ENCODE measurements at places on chromosomes 12 and 14.
A peak's percentile ranks its signal among the peaks of the same experiment; 100 is the strongest.

DNA sequence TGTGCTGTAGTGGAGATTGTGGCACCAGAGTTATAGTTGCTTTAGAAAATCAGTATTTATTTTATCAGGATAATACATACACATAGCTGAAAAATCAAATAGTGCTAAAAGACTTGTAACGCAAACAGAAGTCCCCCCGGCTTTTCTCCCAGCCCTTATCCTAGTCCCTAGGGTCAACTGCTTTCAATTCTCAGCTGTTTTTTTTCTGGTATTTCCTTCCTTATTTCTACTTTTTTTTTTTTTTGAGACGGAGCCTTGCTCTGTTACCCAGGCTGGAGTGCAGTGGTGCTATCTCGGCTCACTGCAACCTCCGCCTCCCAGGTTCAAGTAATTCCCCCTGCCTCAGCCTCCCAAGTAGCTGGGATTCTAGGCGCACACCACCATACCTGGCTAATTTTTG is 8.4 kb upstream of the CTDSP2 start:
- DNase-seq = no peak

DNA sequence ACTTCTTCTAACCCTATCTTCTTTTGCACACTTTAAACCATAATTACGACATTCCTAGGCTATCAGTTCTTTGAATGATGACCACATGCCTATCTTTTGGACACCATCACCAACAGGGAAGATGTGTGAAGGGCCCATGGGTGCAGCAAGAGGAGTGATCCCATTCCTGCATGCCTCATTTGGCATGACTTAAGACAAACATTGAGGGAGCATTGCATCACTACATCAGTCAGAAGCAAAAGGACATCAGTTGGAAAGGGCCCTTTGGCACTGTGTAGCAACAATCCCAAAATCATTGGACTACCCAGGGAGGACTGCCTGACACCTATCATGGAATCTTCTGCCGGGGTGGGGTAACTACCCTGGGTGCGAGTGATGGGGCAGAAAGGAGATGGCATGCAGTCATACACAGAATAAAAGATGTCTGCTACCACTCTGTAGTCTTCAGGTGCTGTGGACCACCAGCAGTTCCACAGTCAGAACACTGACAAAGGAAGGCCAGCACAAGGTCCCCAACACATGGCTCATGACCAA is 10.7 kb upstream of the TMBIM6 start:
- DNase-seq = no peak

DNA sequence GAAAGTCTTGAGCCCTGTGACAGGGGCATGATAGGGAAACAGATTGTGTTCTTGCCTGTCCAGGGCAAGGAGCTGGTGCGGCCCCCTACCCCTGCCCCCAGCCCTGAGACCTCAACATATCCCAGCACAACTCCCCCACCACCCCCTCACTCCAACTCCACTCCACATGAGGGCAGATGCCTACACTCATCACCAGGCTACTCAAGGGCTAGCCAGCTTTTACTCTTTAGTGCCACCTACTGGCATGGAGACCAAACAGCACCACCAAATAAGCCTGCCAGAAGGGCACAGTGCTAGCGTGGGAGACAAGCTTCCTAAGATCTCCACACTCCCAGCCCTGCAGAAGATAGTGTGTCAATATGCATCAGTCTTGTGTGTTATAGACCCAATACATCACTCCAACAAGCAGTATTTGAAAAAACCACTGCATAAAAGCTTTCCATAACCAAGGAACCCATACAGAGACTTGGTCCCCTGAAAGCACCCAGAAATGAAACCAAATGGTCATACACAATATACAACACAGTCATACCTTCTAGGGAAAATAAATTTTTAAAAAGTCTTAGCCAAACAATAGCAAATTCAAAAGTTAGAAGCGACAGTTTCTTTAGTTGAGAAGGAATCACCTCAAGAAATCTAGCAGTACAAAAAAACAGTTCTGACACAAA is 154.4 kb downstream of the KCNK10 start:
- DNase-seq = peak; percentile 66

- no peak for DNase-seq
Observed at GRCh38 chr14:23378612-23379220, 1.9 kb downstream of the CMTM5 start.

DNA sequence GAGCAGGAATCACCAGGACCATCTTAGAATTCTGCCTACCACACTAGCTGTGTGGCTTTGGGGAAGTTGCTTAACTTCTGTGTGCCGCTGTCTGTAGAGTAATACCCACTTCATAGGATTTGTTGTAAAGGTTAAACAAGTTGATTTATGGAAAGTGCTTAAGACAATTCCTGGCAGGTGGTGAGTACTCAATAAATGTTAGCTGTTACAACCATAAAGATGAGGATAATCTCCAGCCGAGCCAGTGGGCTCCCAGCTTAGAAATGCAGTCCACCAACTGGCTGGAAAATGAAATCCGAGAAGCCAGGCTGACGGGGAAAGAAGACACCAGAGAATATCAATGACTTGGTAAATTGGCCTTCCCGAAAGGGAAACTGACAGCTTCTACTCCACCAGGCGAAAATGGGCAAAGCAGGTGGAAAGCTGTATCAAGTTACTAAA is 173.5 kb downstream of the CHST11 start:
- DNase-seq = no peak

DNA sequence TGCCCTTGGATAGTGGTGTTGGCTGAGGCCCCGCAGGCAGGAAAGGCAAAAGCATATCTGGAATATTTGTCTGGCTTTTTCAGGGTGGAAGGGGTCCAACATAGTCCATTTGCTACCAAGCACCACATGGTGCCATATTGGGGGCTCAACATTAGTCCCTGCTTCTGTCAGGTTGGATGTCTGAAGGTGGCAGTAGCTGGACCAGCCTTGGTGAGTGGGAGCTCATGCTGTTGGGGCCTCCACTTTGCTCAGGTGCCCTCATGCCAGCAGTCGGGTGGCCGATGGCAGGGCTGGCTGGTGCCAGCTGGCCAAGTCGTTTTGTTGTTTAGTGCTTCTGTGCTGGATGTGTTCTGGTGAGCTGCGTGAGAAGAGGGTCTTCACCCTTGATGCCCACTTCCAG is 135.3 kb downstream of the PAPOLA start:
- no peak for DNase-seq

DNA sequence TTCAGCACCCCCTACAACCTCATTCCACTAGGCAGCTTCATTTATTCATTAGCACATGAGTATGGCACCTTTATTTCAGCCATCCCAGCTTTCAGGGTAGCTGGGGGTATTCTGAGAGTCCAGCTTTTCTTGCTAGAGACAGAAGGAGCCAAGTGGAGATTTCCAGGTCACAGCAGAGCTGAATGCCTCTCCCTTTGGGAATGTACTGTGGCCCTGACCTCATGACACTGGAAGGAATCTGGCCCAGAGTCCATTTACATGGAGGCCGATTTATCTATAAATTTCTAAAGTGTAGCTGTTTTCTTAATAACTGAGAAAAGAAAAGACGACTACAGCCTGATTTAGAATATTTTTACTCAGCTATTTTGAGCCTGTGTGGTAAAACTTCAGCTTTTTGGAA is 47.2 kb upstream of the JDP2 start:
- DNase-seq = no peak

DNA sequence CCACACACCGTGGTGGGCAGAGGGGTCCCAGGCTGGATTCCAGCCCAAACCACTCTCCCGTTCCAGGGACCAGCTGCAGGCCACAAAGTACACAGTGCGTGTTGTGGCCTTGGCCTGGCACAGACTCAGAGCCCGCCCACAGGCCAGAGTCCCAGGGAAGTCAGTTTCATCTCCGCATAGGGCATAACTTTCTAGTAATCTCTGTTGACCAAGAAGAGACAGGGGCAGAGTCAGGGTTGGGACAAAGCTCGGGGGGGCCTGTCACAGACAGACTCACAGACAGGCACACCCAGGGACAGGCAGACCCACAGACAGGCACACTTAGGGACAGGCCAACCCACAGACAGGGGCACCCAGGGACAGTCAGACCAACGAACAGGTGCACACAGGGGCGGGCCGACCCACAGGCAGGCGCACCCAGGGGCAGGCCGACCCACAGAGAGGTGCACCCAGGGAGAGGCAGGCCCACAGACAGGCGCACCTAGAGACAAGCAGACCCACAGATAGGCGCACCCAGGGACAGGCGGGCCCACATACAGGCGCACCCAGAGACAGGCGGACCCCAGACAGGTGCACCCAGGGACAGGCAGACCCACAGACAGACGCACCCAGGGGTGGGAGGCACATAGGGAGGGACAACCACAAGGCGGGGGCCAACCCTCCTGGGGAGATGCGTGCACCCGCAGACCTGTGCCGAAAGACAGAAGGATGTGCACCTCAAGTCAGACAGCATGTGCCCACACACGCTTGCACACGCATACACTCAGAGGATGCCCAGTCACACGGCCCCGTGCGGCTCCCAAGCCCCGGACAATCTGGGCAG is 323.3 kb upstream of the RTL1 start:
- no peak for DNase-seq

DNA sequence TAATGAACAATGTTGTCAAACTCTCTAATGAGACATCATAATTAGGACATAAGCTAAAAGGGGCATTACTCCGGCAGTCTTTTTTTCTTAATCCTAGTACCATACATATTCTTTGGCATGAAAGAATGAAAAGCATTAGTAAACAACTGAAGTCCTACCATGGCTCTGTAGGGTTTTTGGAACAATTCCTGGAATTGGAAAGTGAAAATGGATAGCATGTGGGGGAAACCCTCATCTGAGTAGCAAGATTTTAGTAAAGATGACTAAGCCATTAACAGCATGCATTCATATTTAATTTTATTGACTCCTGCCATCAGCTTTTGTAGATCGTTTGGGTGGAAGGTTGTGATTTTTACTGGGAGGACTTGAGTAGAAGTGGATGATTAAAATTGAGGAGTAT is 216.2 kb upstream of the PDZRN4 start:
- no peak for DNase-seq

GRCh38 chr12:11798856-11799501 is 149.5 kb downstream of the ETV6 start:
- DNase-seq = no peak

DNA sequence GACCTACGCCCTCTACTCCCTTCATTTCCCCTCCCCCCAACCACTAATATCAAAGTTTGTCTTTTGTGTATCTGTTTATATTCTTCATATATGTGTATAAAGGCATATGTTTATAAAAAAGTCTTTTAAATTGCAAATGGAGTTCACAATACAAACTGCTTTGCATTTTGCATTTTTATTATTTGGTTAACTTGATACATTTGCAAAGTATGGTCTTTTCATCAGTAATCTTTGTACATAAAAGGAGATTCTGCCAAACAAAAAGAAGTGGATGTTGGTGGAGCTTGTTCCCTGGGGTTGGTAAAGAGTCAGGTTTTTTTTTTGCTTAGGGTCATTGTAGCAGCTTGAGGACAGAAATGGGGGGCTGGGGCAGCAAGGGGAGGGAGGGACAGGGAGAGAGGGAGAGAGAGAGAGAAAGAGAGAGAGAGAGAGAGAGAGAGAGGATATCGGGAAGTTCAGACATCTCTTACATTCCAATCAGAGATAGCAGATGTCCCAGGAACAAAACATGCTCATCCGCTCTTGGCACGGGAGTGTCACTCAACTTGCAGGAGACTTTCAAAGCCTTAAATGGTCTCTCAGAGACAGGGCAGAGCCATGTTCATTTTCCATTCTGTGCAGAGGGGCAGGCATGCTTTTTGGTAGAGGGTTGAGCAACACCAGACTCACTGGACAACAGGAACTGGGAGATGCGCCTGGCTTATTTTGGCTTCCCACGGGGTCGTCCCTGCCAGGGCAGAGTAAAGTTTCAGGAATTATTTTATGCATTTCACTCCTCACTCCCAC is 44.8 kb upstream of the TBX5 start:
- DNase-seq = no peak

DNA sequence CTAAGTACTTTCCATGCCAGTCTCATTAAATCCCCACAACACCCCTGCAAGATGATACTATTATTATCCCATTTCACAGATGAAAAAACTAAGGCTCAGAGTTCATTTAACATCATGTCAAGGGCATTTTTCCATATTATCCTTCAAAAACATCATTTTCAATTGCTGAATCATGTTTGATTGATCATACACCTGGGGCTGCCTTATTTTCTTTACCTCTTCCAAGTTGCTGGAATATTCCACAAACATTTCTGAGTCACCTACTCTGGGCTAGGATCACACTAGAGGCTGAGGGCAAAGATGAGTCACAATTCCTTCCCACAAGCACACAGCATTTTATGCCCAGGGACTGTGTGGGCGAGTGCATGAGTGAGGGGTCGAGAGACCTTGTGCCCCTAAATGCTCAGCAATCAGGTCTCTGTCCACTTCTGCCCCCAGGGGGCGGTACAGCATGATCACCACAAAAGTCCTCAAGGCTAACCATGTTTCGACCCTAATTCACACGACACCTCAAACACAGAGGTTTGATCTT is 14.1 kb upstream of the TMEM119 start:
- no peak for DNase-seq

DNA sequence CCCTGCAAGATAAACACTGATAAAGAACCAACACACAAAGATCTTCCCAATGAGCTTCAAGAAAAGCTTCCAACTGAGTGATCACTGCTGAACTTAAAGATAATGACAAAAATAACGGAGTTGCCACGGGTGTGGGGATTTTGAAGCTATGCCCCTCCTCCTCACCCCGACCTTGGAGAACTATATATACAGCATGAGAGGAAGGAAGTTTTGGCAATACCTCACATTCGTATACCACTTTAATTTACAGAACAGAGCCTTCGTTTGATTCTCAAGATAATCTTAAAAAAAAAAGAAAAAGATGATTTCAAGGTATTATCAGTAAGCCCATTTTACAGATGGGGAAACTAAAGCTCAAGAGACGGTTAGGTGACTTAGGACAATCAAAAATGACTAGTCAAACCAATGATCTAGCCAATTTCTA is 715 bp downstream of the NEK9 start:
- DNase-seq = peak; percentile 17

DNA sequence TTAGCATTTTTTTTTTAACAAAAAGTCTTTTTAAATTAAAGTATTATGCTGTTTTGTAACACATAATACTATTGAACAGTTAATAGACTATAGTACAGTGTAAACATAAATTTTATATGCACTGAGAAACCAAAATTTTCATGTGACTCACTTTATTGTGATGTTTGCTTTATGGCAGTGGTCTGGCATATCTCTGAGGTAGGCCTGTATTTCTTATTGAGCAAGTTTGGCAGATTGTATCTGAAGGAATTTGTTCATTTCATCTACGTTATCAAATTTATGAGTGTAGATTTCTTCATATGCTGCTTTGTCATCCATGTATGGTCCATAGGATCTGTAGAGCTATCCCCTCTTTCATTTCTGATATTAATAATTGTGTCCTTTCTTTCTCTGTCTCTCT is 78.8 kb upstream of the PDE3A start:
- no peak for DNase-seq

GRCh38 chr14:32724867-32725471 is 213.7 kb upstream of the NPAS3 start:
- DNase-seq = no peak

Measured in activated CD4-positive, alpha-beta T cell treated with anti-CD3 and anti-CD28 coated beads, Interleukin-2, Interleukin-4, amounts not matched to agents 100 ng/mL and 50 ng/mL, durations not matched to agents 16 hours and 8 hours (primary cell).